ENCODE measurements at places on chromosomes 4 and X.

- DNase-seq = no peak
Measured at GRCh38 chr4:46937493-46937892, 28.4 kb upstream of the COX7B2 start.

DNA sequence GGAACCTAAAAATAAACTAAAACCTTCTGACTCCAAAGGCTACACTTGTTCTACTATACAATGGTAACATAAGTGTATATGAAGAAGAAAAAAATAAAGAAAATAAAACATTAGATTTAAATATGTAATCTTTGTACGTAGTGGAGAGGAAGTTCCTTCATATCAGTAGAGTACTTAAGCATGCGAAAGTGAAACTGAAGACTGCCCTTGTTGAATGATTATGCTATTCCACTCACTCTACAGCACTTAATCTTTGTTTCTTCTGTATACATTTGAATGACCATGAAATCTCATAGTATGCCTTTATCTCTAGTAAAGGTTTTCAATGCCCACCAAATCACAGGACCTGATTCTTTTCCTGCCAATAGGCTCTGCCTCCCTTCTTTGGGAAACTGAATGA, 78.9 kb downstream of the NDST3 start:
- no peak for DNase-seq

- DNase-seq = no peak
Measured at GRCh38 chr4:26931451-26931850, 70.8 kb downstream of the STIM2 start.

DNA sequence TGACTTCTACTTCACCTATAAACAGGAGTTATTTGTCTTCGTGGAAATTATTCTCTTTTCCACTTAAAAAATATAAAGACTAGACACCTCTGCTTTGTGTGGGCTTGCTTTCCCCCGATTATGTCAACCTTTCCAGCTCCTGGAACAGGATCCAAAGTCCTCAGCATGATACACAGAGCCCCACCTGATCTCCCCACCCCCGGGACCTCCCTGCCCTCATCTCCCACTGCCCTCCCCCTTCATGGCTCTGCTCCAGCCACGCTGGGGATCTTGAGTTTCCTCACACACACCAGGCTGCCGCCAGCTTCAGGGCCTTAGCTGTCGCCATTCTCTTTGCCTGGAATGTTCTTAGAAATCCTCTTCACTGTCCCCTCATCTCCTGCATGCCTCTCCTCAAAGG, 55.3 kb downstream of the MBNL3 start:
- DNase-seq = no peak

DNA sequence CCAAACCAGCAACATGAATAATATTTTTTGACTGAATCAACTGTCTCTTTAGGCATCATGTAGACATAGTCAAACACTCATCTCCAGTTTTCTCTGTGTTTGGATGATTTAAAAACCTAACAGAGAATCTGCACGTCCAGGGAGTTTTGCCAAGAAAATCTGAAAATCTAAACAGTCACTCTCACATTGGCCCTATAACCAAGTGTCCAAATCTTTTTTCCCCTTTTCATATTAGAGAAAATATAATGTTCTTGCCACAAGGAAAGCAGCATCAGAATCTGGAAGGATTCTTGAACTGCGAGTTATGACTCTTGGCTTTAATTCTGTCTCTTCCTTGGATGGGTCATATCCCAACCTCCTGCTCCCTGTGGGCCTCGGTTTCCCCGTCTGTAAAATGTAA, 8.8 kb upstream of the CHRDL1 start:
- DNase-seq = no peak

GRCh38 chr4:7855731-7856130, 83.9 kb downstream of the AFAP1 start:
- no peak for DNase-seq

- no peak for DNase-seq
Measured at GRCh38 chr4:38452009-38452408, 212.0 kb upstream of the KLF3 start.

GRCh38 chr4:88659055-88659889, 38.4 kb downstream of the NAP1L5 start:
- peak; percentile 6 for DNase-seq

DNA sequence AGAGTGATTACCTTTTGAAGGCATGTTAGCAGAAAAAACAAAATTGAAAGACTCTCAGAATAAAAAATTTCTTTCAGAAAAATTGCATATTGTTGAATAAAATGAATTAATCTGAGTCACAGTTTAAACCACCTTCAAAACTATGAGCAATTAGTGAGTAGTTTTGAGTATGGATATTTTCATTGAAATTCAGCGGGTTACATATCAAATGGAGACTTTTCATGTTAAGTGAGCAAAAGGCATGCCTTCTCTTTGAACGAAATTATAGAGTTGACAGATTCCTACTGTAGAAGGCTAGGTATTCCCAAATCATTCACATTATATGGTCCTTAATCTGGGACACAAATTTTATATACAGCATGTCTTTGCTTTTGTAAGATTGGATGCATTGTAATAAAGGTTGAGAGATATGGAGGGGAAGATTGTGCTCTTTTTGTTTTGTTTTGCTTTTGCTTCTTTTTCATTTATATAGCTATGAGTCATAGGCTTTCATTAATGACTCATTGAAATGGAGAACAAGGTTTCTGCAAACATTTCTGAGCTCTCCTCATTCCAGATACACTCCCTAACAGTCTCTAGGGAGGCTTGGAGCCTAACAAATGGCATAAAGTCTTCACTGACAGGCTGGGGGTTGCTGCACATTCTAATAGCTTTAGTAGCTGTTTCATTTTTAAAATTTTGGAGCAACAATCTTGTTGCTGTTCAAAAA, 21.6 kb downstream of the PCDH18 start:
- DNase-seq = peak; percentile 6

DNA sequence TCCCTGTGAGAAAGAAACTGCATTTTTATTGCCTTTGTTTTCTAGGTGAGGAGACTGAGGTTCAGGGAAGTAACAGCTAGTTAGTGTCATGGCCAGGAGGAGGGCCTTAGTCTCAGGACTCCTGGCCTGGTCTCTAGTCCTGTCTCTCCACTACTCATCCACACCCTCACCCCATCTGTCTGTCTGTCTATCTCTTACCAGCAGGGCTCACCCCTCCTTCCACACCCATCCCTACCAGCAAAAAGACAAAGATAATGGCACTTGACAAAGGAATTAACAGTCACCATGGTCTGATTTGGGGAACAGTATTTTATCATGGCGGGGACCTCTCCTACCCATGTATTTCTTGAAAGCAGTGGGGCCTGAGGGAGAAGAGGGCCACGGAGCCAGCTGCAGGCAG, 125.8 kb downstream of the REPS2 start:
- DNase-seq = no peak

DNA sequence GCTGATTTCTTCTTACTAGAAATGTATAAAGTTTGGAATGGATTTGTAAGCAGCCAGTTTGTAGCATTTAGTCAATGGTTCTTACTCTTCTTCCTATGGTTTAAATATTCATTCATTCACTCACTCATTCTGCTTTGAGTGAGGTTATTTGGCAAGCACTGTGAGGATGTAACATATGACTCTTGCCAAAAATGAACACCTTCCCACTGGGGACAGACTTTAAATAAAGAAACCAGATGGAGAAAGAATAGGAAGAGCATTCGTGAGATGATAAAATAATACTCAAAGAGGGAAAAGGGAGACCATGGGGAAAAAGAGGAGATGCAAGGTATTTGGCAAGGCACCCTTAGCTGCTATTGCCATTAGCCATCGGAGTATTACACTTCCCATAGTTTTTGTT, 586.1 kb downstream of the ADGRL3 start:
- DNase-seq = no peak

DNA sequence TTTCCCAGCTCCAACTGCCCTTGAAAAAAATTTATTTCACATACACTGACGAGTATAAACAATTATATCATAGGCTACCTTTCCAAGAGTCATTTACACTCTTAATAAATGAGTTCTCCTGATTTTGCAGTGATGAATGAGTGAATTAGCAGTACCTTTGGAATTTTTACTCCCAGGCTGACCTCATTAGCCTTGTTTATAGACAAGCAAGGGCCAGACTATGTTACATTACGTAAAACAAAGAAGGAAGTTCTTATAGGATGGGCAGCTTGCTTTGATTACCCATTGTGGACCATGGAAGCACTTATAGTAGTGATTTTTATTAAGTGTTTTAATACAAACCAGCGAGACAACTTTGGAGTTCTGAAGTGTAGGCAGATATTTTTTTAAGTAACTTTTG, 112.9 kb upstream of the C1QTNF7 start:
- no peak for DNase-seq

- no peak for DNase-seq
Measured at GRCh38 chr4:118281611-118282442, 71.0 kb downstream of the PRSS12 start.

GRCh38 chr4:100935090-100935489, 412.2 kb downstream of the PPP3CA start:
- no peak for DNase-seq

GRCh38 chr4:15436513-15436912, 8.7 kb downstream of the C1QTNF7 start:
- no peak for DNase-seq

- DNase-seq = no peak
Measured at GRCh38 chr4:38017609-38018008, 57.4 kb downstream of the PTTG2 start.

GRCh38 chr4:158858410-158859199, 89.8 kb downstream of the FNIP2 start:
- no peak for DNase-seq

DNA sequence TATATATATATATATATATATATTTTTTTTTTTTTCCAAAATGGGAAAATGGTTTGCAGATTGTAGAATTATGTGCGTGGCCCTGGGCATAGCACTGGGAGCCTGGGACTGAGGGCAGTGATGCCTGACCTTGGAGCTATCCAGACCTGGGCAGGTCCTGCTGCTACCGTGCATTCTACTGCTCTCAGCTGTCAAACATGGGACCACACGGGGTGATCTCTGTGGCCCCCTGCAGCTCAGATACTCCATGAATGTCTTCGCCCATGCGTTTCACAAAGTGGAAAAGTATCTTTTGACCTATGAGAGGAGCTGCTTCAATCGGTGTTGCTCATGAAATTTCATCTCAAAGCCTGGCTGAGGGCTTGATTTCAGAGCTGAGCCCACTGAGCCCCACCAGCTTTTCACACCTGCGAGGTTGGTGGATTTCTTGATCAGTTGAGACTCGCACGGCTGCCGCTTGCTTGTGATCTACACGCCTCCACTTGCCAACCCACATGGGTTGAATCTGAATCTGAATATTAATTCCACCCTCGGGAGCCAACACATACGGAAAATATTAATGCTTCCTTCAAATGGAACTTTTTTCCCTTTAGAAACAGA, 35.7 kb downstream of the ING2 start:
- DNase-seq = no peak

GRCh38 chr4:5069901-5070300, 18.6 kb downstream of the STK32B start:
- no peak for DNase-seq

DNA sequence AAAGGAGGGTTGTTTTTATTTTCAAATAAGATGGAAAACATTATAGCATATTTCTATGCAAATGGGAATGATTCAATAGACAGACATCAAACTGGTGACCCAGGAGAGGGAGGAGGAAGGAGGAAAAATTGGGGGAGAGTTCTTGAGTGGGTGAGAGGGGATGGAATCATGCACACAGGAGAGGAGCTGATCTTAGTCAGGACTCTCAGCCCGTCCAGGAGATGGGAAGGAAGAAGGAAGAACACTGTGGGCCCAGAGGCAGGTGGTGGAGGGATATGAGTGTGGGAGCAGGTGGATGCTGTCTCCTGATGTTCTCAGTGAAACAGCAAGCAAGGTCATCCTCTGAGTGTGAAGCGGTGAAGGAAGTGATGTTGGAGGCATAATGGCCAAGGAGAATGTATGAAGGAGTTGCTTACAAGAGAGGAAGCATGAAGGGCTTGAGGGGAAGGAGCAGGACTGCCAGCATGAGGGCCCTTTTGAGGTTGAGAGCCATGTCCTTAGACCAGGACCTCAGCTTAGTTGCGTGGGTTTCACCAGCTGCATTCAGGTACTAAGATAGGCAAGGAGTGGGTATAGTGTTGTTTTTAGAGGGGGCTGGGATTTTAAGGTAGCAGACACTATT, 161.7 kb upstream of the NAP1L5 start:
- DNase-seq = no peak

DNA sequence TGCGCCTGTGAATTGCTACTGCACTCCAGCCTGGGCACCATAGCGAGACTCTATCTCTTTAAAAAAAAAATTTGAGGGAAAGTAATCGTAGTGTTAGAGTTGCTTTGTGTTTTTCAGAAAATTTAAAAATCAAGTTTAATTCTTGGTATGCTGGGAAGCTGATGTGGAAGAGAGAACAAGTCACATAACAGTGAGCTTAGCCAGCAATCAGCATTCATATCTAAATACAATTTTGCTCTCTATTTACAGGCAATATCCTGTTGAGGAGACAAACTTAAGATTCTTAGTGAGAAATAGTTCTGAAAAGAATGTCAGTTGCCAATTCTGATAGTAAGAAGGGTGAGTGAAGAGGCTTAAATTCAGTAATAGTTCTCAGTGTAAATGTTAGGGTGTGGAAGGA, 9.6 kb upstream of the NDUFC1 start:
- no peak for DNase-seq

- DNase-seq = no peak
Measured at GRCh38 chrX:112688242-112688641, 8.5 kb upstream of the LHFPL1 start.

GRCh38 chr4:106493086-106493485, 124.5 kb upstream of the GIMD1 start:
- no peak for DNase-seq

DNA sequence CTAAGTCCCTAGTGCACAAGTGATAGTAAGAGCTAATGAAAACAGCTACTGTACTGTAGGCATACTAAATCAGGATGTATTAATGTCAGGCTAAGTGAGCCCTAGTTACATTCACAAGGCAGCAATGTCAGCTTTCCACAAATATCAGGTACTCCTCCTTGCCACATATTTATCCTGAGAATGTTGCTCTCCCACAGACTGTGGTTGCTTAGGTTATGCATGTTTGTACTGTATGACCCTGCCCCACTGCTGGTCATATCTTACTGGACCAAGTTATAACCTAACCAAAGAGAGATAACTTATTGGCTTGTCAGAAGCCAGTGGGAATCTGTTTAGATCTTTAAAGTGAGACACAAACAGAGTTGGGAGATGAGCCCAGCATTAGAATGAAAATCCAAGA, 241.0 kb downstream of the SLC39A8 start:
- DNase-seq = no peak

DNA sequence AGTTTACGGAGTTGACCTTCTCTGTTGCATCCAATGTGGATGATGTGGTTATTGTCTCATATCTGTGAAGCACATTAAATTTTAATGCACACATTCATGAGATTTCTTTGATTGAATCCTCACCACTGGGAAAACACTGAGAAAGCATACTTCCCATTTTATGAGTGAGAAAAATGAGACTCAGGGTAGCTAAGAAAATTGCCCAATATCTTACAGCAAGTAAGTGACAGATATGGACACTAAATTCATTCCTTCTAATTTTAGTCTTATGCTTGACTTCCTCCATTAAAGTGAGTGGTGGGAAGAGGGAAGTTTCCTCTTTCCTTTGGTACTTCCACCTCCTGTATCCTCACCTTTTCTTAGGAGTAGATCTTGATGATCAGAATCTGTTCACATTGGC, 504.8 kb upstream of the BOD1L1 start:
- DNase-seq = no peak

GRCh38 chr4:138647433-138647832, 368.1 kb upstream of the NOCT start:
- DNase-seq = no peak

GRCh38 chrX:17397074-17397473, 22.1 kb downstream of the NHS start:
- no peak for DNase-seq

GRCh38 chr4:185204238-185204910, 574 bp upstream of the CFAP97 start:
- no peak for DNase-seq

Measured in NCI-H748 treated with DMSO at 0.1 percent for 48 hours (cell line).